ENCODE measurements at places on chromosomes 3 and 15.

- DNase-seq = peak; percentile 22
Measured at GRCh38 chr15:90818251-90819210, 49.9 kb upstream of the FURIN start.

DNA sequence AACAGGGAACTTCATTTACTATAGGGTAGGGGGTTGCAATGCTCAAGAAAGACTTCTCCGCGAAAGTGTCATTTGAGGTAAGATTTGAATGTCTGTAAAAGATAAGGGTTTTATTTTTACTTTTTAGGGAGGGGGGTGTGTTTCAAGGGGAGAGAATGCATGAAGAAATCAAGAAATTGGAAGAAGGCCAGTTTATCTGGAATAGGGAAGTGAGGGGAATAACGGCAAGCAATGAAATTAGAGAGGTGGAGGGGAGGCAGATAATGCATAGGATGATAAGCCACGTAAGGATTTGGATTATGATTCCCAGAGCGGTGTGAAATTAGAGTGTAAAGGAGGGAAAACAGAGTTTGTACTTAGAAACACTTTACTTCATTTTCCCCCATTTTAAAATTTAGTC, 63.0 kb upstream of the MB21D2 start:
- DNase-seq = no peak

GRCh38 chr3:100634493-100635272, 25.3 kb downstream of the ADGRG7 start:
- no peak for DNase-seq

GRCh38 chr3:111859061-111859973, at the start of gene PHLDB2:
Gene PHLDB2, plus strand, starts transcription at chr3:111859265. Its CDS starts 24,813 bp downstream, at chr3:111884078.
- peak; percentile 66 for DNase-seq

- DNase-seq = no peak
Measured at GRCh38 chr3:177441813-177442646, 244.7 kb upstream of the TBL1XR1 start.

- no peak for DNase-seq
Measured at GRCh38 chr3:187840856-187841255, 95.6 kb upstream of the BCL6 start.

DNA sequence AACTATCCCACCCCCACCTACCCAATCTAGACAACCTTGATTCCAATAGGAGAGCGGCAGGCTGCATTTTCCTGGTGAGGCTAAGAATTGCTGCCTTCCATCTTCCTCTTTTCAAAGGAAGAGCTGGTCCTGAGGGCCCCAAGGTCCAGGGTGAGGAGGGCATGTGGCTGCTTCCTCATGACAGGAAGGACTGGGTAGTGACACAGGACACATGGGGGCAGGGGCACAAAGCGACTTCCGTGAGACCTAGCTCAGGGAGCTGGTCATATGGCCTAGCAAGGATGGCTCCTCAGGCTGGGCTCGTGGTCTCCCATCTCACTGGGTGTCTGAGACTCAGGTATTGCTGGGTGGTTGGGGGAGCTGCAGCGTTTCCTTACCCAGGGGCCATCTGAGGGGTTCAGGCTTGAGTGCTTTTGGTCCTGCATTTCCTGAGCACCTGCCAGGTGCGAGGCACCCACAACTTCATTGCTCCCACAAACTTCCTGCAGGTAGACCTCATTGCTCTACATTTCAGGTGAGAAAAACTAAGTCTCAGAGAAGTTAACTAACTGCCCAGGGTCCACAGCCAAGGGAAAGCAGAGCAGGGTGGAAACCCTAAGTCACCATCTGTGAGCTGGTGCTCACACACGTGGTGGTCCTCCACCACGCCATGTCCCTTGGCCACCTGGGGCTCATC, 160.0 kb upstream of the TLE3 start:
- DNase-seq = no peak

- no peak for DNase-seq
Measured at GRCh38 chr15:66730168-66731021, 28.4 kb downstream of the SMAD6 start.

DNA sequence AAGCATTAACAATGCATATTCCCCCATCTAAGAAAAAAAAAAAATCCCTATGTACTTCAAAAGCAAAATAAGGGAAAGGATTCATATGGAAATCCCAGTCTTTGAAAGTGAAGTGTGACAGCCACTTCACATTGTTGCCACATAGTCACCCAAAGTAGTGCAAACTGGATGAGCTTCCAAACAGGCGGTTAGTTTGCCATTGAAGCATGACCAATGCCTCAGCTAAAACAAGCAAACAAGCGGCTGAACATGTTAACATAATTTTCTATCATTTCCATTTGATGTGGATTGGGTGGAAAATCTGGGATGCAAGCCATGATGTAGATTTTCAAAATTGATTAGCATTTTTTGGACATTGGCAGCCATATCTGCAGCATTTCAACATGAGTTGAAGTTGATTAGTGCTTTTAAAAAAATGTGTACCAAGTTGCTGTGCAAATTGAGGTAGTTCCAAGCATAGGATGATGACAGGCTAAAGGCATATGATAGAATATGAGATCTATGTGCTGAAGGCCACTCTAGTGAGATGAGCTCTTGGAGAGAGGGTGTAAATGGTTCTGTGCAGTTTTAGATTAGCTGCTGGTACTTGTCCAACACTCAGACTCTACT, 405.2 kb downstream of the NR2F2 start:
- DNase-seq = no peak

- no peak for DNase-seq
Measured at GRCh38 chr15:63986185-63986680, 60.1 kb downstream of the DAPK2 start.

- no peak for DNase-seq
Measured at GRCh38 chr15:80492874-80493273, 88.7 kb downstream of the ARNT2 start.

DNA sequence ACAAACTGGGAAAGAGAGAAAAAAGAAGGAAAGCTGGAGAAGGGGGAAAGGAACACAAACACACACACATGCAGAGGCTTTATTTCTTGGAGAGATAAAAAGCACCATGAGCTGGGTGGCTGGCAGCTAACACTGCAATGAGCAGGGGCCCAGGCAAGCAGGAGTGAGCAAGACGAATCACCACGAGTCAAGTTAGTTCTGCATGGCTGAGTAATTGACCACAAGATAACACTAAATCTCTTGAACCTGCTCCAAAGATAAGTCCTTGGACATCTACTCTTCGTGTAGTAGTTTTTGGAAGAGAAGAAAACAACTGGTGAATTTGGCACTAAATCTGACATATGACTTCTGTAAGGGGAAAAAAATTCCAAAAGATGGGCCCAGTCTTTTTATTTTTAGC, 100.9 kb downstream of the MYO5A start:
- DNase-seq = no peak

DNA sequence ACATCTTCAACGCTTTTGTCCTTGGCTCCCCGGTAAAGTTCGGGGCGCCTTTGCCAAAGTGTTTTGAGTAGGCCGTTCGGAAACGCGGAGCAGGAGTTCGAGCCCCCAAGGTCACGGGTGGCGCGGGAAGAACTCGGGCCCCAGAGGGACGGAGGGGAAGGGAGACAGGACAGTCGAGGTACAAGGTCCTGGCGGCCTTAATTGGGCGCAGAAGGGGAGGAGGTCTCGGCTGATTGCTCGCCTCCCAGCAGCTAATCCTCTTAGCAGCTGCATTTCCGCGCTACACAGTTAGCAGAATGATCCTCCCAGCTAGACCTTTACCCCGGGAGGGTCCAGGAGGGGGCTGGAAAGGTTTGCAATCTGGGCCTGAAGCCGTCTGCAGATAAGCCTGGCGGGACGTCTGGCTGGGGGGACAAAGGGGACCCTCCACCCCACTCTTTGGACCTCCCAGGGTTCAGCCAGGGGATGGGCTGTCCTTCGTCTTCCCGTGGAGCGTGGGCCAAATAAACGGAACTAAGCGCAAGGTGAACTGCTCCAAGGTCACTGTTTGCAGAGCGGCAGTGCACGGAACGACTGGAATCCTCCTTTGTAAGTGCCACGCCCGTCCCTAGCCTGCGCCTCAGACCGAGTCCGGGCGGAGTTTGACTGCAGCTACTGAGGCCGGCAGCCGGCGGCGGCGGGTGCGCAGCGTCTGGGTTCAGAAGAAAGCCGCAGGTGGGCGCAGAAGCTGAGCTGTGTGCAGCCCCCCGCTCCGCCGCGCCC, 7.2 kb downstream of the EOMES start:
- DNase-seq = no peak

- DNase-seq = no peak
Measured at GRCh38 chr3:66472313-66473134, 28.3 kb downstream of the LRIG1 start.

- no peak for DNase-seq
Measured at GRCh38 chr3:98449606-98450193, 13.3 kb upstream of the OR5K1 start.

GRCh38 chr15:20646529-20647142, 105.0 kb upstream of the GOLGA6L6 start:
- DNase-seq = no peak

GRCh38 chr3:173398111-173398479, 551 bp downstream of the NLGN1 start:
- no peak for DNase-seq

DNA sequence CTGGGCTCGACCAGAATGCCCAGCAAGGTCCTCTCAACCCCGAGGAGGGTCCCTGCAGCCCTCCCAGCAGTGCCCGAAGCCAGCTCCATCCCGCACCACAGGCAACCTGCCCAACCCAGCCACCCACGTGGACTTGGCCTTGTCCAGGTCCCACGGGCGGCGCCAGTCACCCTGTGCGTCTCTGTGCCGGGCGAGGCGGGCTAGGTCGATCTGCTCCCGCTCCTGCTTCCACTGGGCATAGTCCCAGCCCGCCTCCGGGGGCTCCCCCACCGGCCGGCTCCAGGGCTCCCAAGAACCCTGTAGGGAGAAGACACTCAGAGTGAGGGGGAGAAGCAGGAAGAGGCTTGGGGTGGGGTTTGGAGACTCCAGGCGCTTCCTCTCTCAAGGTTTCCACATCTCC, 3.1 kb downstream of the CCDC9B start:
- no peak for DNase-seq

DNA sequence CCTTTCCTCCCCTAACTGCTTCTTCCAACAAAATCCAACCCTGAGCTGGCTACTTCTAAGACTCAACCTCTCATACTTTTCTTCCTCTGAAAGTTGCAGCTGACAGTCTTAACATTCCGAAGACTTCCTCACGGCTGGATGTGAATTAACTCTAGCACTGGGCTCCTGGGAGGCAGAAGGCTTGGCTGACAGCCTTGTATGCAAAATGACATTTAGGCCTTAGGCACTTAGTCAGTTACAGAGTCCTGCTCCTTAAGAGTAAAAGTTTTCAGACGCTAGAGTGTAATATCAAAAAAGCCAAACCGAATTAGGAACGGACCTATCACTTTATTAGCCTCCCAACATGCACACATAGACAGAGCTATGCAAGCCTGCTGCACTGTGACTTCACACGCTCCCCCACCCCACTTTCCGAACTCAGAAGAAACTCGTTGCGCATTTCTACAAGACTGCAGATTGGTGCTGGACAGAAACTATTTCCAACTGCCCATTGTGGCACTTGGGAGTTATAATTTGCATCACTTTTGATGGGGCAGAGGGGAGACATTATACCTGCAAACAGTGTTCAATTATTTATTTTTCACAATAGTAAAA, 15.5 kb upstream of the ANXA2 start:
- no peak for DNase-seq

DNA sequence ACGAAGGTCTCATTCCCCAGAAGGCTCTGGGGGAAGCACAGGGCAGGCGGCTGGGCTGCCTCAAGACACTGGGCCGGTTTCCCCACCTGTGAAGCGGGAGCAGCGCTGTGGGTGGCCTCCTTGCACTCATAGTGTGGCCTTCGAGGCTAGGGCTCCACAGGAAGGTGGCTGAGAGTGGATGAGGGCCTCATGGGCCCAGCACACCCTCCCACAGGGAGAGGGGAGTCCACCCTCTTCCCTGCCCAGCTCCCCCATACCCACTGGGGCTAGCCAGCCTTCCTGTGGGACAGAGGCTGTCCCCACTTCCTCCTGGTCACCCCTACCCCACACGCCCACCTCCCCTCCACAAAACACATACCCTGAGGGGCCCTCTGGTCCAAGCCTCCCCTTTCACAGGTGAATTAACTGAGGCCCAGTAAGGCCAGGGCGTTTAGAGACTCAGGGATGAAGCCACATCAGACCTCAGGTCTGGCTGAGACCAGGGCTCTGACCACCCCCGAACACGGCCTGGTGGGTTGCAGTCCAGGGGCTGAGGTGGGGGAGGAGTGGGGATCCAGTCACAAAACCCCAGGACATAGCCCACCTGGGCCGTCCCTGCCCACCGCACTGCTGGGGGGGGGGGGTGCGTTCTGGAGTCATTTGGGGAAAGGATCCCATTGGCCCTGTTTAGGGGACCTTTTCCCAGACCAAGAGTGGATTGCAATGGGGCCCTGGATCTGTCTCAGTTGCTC, 1.1 kb downstream of the ANPEP start:
- no peak for DNase-seq

DNA sequence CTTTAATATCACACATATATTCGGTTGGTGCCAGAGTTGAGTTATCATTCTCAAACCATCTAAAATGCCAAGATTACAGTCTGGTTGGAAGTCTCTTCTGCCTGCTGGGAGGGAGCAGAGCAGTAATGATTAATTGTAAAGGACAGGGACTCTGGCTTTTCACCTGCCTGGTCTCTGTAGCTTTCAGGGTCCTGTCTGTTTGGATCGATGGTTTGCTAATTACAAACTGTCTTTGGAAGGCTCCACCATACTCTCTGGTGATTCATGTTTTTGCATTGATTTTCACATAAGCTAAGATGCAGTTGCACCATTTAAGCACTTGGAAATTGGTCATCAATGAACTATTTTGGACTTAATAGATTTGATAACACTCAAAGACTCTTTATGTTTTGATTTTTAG, 350.4 kb upstream of the SATB1 start:
- no peak for DNase-seq

DNA sequence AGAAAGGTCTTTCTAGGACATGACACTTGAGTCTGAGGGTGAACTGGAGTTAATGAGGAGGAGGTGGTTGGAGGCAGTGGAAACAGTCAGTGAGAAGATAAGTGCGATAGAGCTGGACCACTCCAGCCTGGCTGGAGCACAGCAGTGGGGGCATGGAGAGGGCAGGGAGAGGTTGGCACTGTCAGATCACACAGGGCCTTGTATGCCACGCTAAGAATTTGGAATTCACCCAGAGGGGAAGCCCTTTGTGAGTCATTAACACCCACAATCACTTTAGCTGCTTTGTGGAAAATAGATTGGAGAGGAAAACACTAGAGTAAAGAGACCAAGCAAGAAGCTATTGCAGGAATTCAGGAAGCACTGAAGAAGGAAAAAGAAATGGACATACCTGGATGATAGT, 83.3 kb downstream of the ZNF621 start:
- no peak for DNase-seq

DNA sequence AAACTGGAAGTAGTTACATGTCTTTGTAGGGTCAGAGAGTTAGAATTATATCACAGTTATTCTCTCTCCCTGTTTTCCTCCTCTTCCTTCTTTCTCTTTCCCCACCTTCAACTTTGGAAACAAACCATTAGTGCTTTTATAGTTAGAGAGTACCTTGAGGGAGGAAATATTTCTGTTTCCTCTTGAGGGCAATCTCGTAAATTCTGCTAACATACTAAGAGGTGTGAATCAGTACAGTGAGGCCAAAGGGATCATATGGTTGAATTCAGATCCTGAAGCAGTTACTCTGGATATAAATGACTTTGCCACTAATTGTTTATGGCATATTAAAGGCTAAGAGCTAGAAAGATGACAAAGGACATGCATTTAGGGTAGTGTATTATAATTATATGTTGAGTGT, 60.3 kb upstream of the CCNL1 start:
- DNase-seq = peak; percentile 10

Measured in NCI-H1105 (cell line).